ENCODE measurements at places on chromosomes 4 and X.

GRCh38 chrX:138651494-138651893, 60.0 kb downstream of the FGF13 start:
- DNase-seq = no peak

DNA sequence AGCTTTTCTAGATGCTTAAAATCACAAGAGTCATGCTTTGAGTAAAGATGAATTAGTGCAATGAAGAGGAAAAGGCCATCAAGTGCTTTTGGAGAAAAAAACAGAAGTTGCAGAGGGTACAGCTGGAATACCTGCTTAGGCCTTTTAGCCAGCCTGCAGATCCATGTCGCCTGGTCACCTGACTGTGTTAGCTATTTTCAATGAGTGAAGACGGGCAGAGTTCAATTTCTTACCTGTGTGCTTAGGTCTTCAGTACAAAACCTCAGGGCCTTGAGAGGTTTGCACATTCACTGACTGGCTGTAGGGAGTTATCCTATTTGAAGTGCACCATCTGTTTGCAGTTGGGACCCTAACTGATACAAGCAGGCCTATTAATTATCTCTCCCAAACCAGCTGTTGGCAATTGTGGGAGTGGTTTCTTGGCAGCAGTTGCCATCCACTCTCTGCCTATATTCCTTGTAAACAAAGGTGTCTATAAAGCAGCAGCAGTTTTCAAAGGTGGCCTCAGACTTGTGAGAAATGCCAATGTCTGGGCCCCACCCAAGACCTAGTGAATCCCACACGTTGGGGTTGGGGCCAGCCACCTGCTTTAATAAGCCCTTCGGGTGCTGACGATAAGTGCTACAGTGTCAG, 16.3 kb upstream of the FAT1 start:
- no peak for DNase-seq

DNA sequence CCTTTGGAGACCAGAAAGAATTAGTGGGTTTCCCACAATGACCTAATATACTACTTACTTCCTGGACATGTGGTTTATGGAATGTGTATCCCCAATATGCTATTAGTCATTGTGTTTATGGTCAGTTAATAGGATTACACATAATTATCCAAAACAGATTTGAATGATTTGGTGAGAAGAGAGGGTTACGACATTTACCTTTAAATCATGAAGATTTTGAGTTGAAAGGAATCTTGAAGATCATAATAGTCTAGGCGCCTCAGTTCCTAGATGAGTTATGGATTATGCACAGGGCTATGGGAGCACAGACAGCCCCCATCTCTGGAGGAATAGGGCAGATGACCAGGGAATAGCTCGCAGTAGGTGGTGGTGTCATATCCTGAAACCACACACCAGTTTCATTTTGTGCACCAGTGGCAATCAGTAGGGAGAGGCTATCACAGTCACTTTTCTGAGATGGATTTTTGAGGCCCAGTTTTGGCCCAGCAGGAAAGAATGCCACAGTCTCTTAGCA, 61.3 kb downstream of the SEPTIN11 start:
- no peak for DNase-seq

DNA sequence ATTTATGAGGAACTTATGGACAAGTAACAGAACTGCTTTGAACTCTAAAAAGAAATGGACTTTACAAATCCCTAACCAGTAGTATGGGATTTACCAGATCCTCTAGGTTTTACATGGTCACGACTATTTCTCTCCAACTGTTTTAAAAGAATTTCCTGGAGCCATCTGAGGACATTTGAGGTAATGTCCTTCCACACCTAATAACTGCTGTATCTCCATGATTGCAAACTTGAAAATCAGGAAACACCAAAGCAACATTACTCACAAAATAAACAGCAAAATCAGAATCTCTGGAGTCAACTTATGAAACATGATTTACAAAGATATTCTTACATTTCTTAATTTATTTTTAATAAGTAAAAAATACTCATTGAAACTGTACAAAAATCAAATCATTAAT, 58.0 kb downstream of the STAP1 start:
- no peak for DNase-seq

DNA sequence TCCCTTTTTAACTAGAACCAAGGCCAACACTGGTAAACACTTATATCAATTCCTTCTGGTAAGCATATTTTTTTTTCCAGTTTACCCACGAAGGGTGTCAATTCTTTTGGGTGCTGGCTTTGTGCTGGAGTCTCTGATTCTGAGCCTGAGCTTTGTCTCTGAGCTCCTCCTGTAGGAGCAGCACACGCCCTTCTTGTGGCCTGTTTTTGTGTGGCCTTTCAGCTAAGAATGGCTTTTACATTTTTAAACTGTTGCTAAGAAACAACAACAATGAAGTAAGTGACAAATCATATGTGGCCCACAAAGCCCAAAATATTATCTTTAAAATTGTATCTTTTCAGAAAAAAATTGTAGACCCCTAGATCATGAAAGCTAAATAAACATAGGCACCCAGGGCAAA, 98.0 kb upstream of the TBC1D9 start:
- no peak for DNase-seq

- no peak for DNase-seq
Observed at GRCh38 chr4:6892190-6892908, 17.3 kb upstream of the TBC1D14 start.

GRCh38 chr4:26135331-26135730, 185.5 kb upstream of the RBPJ start:
- DNase-seq = no peak

- no peak for DNase-seq
Observed at GRCh38 chr4:120139392-120139791, 72.7 kb upstream of the MAD2L1 start.

DNA sequence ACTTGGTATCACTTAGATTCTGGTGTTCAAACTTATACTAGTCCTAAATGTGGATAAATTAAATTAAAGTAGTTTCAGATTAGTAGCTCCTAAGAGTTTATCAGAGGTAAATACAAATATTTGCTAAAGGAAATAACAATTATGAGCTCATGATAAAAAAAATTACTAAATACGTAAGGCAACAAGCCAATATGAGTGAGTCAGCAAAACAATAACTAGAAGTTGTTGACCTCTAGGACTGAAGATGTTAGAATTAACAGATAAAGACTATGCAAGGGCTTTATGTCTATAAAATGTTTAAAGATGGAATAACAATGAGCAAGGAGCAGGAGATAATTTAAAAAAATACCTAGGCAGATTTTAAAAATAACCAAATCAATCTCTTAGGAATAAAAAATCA, 195.8 kb downstream of the CLCN4 start:
- no peak for DNase-seq

All from effector CD4-positive, alpha-beta T cell (primary cell).